ENCODE measurements at places on chromosomes 16 and 17.

- H3K36me3 ChIP-seq = no peaks in the 10 kb centered on the region
- H3K4me1 ChIP-seq = no peaks in the 10 kb centered on the region
- H3K27ac ChIP-seq = no peak overlapping the region
- H3K27me3 ChIP-seq = 0 out of 2 replicates have a peak, but pooled peaks cover 1% of the 10 kb centered on the region
- H3K4me3 ChIP-seq = no peak overlapping the region
These were observed 1.1 kb downstream of the PRSS33 start for GRCh38 chr16:2786061-2786825.

DNA sequence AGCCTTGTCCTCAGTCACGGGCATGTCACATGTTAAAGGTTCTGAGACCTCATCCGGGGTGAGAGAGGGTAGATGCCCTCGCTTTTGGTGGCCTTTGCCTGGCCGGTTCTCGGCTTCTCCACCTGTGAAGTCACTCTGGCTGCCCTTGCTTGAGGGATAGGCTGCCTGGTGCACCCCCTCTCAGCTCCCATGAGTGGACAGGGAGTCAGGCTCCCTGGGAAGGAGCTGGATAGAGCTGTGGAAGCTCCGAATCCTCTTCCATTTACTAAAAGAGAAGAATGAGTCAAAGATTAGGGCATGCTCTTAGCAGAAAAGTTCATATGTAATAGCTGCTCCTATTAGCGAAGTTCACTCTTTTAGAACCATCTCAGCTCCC is 142.0 kb downstream of the IRX3 start:
- no peak for DNase-seq
- no peaks in the 10 kb centered on the region for H3K4me1 ChIP-seq
- H3K27me3 ChIP-seq = no peaks in the 10 kb centered on the region
- H3K36me3 ChIP-seq = no peaks in the 10 kb centered on the region

DNA sequence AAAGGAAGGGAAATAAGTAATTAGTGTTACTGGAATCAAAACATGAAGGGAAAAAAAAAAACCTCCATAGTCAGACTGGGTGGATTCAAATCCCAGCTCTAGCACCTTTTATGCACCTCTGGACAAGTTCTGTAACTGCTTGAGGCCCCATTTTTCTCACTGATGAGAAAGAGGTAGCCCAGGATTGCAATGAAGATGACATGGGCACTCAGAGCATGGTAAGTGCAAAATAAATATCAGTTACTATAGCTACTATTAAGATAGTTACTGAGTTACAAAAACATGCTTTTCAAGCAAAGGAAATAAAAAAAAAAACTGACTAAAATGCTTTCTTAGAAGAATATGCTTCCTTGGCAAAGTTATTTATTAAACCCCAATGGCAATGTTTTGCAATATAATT is 58.8 kb downstream of the CEP95 start:
- H3K27me3 ChIP-seq = no peaks in the 10 kb centered on the region
- DNase-seq = no peak
- no peaks in the 10 kb centered on the region for H3K4me1 ChIP-seq

DNA sequence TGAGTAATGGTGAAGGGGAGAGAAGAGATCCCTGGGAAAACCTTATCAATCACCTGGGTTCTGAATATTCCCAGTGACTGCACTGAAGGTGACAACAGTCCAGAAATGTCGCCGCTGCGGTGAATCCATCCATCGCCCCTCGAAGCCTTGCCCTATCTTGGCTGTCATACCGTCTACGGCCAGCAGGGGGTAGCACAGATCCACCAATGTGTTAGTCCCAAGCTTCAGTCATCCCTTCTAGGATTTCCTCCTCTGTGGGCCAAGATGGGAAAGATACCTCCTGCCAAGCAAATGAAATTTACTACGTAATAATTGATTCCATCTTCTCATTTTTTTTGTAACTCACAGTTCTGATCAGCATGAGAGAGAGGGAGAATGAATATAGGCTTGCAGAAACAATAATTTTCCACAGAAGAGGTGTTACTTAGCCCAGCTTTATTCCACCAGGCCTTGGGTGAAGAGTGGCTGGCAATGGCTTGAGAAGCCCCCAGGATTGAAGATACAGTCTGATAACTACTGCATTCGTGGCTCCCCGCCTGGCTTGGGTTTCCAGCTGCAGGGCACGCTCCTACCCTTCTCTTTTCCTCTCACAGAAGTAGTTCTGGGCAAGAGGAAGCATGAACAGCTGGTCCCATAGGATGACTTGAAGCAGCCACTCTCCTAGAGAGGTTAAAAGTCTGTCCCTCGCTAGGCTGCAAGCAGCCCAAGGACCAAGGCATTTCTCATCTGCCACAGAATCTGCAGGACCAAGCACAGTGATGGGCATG is 2.6 kb upstream of the FMNL1 start:
- no peak overlapping the region for H3K27ac ChIP-seq
- H3K27me3 ChIP-seq = peaks cover 15% of the 10 kb centered on the region
- no peak overlapping the region for H3K4me3 ChIP-seq
- no peaks in the 10 kb centered on the region for H3K4me1 ChIP-seq

- no peaks in the 10 kb centered on the region for H3K36me3 ChIP-seq
- no peak overlapping the region for H3K27ac ChIP-seq
- no peaks in the 10 kb centered on the region for H3K27me3 ChIP-seq
- H3K4me3 ChIP-seq = no peak overlapping the region
- no peak for DNase-seq
- H3K4me1 ChIP-seq = no peaks in the 10 kb centered on the region
These were observed 1.4 kb upstream of the ST6GALNAC1 start for GRCh38 chr17:76644995-76645394.

DNA sequence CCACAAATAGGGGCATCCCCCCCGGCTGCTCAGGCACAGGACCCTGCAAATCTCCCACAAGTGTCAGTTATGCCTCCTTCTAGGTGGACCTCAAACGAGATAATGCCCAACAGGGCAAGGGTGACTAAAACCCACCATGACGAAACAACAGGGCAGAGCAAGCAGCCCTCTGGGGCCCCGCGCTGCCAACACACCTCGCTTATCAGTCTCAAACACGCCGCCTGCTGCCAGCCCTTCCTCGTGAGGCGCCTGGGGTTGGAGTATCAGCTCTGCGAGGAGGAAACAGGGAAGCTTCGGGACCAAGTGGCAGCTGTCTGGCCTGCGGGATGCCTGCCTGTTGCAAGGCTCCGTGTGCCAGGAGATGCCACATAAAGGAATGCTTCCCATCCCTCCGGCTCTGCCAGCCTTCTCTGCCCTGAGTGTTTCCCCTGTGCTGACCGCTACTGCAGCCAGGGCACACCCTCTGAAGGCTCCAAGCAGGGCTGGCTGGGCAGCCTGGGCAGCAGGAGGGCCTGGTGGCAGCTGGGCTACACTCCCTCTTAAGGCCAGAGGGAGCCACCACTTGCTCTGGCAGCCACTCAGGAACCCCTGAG is 2.5 kb downstream of the SMIM5 start:
- no peak overlapping the region for H3K27ac ChIP-seq
- no peak overlapping the region for H3K4me3 ChIP-seq
- no peak for DNase-seq
- peaks cover 5% of the 10 kb centered on the region for H3K4me1 ChIP-seq

DNA sequence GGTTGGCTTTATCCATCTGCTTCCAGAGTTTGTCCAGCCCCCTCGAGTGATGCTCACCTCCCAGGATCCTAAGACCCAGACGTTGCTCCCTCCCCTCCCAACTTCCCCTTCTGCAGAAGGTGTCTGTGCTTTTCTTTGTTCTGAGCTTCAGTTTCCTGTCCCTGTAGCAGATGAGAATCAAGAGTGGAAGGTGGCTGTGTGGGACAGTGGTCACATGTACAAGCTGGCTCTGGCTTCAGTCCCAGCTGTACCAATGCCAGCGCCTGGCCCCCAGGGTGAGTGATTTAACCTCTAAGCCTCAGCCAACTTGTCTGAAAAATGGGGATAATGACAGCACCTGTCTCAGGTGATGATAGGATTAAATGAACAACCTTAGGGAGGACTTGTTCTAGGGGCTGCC is 7.7 kb downstream of the PRR15L start:
- H3K36me3 ChIP-seq = no peaks in the 10 kb centered on the region
- H3K27me3 ChIP-seq = no peaks in the 10 kb centered on the region
- H3K4me1 ChIP-seq = no peaks in the 10 kb centered on the region
- DNase-seq = no peak
- H3K4me3 ChIP-seq = no peak overlapping the region
- H3K27ac ChIP-seq = no peak overlapping the region

GRCh38 chr17:5762191-5762590 is 177.9 kb upstream of the NLRP1 start:
- no peak for DNase-seq
- no peak overlapping the region for H3K27ac ChIP-seq
- H3K4me1 ChIP-seq = no peaks in the 10 kb centered on the region
- H3K36me3 ChIP-seq = no peaks in the 10 kb centered on the region
- H3K27me3 ChIP-seq = no peaks in the 10 kb centered on the region

DNA sequence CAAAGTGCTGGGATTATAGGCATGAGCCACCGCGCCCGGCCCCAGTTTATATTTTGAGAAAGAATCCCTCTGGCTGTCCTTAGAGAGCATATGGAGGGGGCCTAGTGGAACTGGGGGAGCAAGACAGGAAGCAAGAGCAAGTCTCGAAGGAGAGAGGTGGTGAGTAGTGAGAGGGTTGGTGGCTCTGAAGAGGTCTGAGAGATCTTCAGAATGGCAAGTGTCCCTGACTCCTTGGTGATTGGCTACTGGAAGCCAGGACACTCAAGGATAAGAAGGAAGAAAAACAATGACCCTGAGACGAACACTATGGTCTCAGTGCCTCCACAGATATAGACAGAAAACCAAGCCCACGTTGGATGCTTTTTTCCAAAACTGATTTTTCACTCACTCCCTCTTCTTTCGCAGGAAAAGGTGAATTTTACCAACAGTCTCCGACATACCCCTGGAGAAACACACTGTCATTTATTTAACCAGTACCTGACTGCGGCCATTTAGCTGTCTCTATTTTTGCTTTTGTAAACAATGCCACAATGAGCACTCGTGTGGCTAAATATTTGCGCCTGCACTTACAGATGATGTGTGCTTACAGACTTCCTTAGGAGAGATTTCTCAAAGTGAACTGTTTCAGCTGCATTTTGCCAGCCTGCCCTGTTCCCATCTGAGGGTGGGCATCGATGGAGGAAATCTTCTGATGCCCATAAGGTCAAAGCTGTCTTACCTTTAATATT is 15.9 kb upstream of the DOK4 start:
- no peaks in the 10 kb centered on the region for H3K27me3 ChIP-seq
- H3K4me3 ChIP-seq = no peak overlapping the region
- H3K27ac ChIP-seq = no peak overlapping the region
- H3K4me1 ChIP-seq = 0 out of 2 replicates have a peak, but pooled peaks cover 1% of the 10 kb centered on the region
- DNase-seq = no peak

DNA sequence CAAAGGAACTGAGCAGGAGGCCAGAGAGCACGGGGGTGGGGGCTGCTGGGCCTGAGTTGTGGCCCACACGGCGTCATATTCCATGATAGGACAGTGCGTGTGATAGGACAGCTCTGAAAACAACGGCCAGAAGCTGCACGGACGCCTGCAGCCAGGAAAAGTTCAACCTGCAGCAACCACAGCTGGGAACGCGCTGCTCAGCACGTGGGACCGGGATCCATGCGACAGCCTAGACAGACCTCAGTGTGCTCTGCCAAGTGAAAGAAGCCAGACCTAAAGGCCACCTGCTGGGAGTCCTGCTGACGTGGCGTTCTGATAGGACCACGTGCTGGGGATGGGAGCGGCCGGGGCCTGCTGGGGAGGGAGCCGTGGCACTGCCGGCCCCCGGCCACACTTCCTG is 21.6 kb downstream of the CTU2 start:
- H3K4me1 ChIP-seq = no peaks in the 10 kb centered on the region
- H3K4me3 ChIP-seq = no peak overlapping the region
- H3K36me3 ChIP-seq = peaks cover 18% of the 10 kb centered on the region
- no peak for DNase-seq
- no peak overlapping the region for H3K27ac ChIP-seq
- H3K27me3 ChIP-seq = no peaks in the 10 kb centered on the region

DNA sequence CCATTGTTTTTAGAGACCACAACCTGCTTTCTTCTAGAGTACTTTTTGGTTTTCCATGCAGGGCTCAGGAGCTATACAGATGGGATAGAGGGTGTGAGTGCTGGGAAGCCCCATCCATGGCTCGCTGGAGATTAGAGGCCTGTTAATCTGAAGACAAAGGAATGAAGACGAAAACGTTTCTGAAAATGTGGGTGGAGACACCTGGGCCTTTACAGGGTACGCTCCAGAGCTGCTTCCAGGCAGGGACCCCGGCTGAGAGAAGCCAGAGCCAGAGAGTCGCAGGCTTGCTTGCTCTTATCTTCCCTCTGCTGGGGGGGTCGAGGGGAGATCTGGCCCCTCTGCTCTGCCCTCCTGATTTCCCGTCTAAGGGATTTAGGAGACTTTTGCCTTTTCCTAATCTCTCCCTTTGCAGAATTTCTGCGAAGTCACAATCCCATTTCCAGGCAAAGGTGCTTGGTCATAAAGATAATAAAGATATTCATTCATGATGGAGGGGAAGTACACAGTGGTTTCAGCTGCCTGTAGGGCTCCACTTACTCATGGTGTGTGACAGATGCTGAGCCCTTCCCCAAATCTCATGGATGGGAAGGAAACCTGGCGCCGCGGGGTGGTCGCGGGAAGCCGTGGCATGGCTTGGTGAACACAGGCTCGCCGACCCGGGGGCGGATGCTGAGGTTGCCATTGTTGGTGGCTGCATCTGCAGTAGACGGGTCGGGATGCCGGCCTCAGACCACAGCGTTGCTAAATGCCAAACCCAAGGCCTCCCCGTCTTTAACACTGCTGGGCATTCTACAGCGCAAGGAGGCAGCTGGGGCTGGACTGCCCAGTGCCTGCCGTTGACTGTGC is 4.8 kb upstream of the SOCS3 start:
- H3K4me1 ChIP-seq = peaks cover 26% of the 10 kb centered on the region
- H3K27me3 ChIP-seq = no peaks in the 10 kb centered on the region
- no peak overlapping the region for H3K27ac ChIP-seq
- H3K4me3 ChIP-seq = no peak overlapping the region

GRCh38 chr17:69198238-69198637 is 30.4 kb downstream of the ABCA10 start:
- H3K4me1 ChIP-seq = no peaks in the 10 kb centered on the region
- no peaks in the 10 kb centered on the region for H3K36me3 ChIP-seq
- no peak overlapping the region for H3K27ac ChIP-seq
- DNase-seq = no peak

GRCh38 chr16:68040506-68041288 is 17.6 kb downstream of the DUS2 start:
- H3K4me3 ChIP-seq = no peak overlapping the region
- peak; percentile 70 for DNase-seq

DNA sequence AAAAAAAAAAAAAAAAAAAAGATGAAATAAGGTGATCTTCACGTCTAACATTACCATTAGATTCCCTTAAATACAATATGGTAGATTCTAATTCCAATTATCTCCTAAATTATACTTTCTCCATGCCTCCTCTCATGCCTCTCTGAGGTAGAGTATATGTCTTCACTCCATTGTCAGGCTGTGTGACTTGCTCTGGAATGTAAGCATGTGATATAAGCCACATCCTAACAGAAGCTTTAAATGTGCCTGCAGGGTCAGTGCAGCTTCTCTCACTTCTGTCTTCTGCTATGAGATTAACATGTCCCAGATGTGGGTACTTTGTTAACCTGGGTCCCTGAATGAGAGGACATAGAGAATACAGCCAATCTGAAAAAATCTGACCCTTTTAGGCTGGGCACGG is 32.6 kb downstream of the MED13 start:
- no peaks in the 10 kb centered on the region for H3K27me3 ChIP-seq
- H3K27ac ChIP-seq = no peak overlapping the region
- no peaks in the 10 kb centered on the region for H3K4me1 ChIP-seq
- no peak for DNase-seq
- no peak overlapping the region for H3K4me3 ChIP-seq

GRCh38 chr16:27066668-27067537 is at the start of gene C16orf82:
C16orf82 (plus strand) TSS chr16:27066927.
- no peak within 1 kb of the TSS for H3K27ac ChIP-seq
- H3K4me3 ChIP-seq = no peak within 1 kb of the TSS
- no peak for DNase-seq
- H3K4me1 ChIP-seq = peaks cover 3% of the 10 kb centered on the region
- no peaks in the 10 kb centered on the region for H3K36me3 ChIP-seq
- H3K27me3 ChIP-seq = no peaks in the 10 kb centered on the region

- no peaks in the 10 kb centered on the region for H3K36me3 ChIP-seq
- DNase-seq = no peak
- no peak overlapping the region for H3K27ac ChIP-seq
These were observed 21.5 kb upstream of the SPN start for GRCh38 chr16:29641561-29641960.
